ENCODE measurements at places on chromosomes 6 and 20.

- no peak for DNase-seq
Measured at GRCh38 chr6:71446470-71446869, 157.9 kb downstream of the OGFRL1 start.

DNA sequence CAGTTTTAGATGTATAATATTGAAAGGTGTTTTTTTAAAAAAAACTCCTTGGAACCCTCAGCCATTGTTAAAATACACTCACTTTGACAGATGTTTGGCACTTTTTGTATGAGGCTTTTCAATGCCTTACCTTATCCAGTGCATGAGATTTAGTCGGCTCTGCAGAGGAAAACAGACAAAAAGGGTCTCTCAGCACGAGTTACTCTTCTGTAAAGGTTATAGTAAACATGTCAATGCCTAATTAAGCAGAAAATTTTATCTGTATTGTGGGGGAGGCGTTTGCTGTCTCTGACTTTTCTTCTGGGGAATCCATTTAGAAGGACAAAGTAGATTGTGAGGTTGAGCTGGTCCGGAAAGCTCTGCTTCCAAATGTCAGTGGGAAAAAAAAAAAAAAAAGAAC, 278.3 kb downstream of the TSHZ2 start:
- no peak for DNase-seq

DNA sequence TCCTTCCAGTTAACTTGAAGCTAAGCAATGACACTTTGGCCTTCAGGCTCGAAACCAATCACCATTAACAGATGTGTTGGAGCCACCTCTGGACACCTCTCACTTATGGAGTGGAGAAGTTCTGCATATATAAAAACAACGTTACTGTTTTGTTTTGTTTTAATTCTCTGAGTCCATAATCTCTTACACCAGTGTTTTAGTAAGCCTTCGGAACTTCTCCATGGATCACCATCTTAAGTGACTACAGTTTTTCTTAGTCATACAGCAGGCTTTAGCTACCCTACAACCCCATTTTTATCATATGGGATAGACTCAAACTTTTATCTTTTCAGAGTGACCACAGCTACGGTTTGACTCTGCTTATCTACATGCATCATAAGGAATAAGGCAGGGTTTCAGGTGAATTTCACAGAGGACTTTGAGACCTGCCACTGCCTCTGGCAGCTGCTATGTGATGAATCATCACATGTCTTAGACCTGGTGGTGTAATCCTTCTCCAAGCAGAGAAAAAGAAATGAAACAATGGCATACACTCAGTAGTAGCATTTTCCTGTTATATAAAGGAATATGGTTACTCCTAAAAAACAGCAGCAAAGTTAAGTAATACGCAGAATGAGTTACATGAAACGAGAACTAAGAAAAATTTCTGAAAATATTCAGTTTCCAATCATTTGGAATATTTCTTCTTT, 5.5 kb upstream of the HDDC2 start:
- no peak for DNase-seq

GRCh38 chr6:136408204-136408603, 118.6 kb upstream of the BCLAF1 start:
- no peak for DNase-seq

DNA sequence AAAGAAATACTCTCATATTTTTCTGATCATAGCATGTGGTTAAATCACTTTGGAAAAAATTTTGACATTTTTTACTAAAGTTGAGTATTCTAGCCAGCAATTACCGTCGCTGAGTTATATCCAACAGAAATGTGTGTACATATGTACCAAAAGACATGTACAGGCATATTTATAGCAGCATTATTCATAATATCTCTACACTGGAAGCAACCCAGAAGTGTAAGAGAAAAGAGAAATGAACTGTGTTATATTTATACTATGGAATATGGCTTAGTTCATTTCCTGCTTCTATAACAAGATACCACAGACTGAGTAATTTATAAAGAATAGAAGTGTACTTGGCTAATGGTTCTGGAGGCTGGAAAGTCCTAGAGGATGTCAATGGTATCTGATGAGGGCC, 474.0 kb upstream of the GJE1 start:
- DNase-seq = no peak

DNA sequence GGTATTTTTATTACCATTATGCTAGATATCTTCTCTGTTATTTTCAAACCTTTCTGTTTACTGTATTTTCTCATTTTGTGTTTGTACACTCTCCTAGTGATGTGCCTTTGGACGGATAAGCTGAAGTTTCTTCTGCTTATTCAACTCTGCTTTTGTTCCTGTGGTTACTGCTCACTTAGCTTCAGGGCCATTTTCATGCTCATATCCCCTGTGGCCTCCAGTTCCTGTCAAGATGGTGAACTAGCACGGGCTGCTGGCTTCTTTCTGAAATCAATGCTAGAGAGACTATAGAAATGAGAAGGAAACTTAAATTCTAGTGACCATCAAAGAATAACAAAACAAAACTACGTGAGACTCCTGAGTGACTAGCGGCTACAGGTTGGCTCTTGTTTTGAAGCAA, 6.8 kb upstream of the CST8 start:
- DNase-seq = no peak

GRCh38 chr6:21992178-21992967, 304.5 kb downstream of the PRL start:
- DNase-seq = no peak

GRCh38 chr6:98847779-98848538, 13.6 kb downstream of the POU3F2 start:
- no peak for DNase-seq

DNA sequence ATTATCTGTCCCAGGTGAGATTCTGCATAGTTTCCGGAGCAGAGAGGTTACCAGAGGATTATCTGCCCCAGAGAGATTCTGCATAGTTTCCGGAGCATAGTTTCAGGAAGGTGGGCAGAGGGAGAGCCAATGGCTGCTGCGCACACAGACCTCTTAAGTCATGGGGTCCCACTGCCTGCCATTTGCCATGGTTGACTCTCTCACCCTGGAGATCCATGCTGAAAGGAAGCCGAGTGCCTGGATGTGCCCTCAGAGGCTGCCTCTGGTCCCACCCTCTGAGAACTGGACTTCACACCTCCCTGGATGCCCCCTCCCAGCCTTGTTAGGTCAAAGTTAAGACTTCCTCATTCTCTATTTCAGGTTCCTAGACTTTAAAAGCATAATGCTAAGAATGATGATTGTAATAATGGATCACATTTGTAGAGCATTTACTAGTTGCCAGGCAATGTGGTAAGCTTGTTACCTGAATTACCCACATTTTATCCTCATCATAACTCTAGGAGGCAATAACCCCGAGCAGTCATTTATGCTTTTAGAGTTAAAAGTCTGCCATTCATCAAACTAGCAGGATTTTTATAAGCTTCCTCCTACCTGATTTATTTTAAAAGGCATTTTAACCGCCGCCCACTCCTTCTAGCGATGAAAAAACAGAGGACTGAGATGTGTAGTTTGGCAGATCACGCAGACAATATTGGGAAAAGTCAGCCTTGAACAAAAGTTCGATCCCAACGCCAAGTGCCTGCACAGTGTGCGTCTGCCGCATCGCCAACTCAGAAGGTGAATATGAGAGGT, 11.9 kb downstream of the SERPINB9 start:
- no peak for DNase-seq

DNA sequence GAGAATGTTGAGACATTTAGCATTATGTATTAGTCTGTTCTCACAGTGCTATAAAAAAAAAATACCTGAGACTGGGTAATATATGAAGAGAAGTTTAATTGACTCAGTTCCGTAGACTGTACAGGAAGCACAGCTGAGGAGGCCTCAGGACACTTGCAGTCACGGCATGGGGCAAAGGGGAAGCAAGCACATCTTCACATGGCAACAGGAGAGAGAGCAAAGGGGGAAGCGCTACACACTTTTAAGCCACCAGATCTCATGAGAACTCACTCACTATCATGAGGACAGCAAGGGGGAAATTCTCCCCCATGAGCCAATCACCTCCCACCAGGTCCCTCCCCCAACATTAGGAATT, 26.8 kb upstream of the TFAP2A start:
- no peak for DNase-seq

DNA sequence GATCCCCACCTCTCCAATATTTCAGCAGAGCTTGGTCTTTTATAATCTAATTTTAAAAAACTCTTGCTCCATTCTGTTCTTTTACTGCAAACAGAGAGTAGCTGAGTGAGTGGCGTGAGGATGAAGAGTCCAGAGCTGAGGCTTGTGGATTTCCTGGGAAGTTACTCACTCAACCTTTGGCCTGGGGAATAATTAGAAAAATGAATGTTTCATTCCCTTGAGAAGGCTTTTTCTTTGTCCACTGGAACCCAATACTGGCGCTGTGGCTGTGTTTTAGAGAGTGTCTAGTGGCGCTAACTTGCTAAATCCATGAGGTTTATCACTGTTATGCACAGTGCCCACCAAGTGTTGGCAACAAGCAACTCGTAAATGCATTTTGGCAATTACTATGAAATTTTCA, 251.5 kb downstream of the HIVEP2 start:
- no peak for DNase-seq

GRCh38 chr6:74606582-74607071, 599.2 kb downstream of the COL12A1 start:
- no peak for DNase-seq

DNA sequence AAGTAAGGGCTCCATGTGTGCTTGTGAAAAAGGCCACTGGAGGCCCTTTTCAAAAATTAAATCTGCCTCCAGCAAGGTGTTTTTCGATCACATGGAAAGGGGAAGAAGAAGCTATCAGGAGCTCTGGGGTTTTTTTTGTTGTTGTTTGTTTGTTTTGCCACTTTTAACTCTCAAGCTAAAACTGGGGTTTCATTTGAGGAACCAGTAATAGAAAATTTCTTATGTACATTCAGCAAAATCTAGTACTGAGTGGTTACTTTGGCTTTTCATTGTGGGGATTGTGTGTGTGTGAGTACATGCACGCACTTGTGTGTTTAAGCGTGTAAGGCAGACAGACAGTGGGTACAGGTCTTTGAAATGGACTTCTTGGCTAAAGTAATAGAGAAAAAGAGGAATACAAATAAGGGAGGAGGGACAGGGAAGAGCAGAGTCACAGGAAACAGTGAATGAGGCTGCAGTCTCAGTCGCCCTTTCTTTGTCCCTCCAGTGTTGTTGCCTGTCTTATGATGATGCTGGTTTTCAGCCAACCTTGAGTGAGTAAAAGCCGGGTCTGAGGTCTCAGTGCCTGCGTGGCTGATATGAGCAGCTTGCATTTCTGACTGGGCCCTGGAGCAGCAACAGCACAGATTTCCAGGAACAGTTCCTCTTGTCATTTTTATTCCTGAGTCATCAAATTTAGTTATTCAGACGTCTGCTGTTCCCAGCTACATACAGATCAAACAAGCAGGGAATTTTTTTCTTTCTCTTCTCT, 26.2 kb downstream of the SLC16A10 start:
- DNase-seq = peak; percentile 20

DNA sequence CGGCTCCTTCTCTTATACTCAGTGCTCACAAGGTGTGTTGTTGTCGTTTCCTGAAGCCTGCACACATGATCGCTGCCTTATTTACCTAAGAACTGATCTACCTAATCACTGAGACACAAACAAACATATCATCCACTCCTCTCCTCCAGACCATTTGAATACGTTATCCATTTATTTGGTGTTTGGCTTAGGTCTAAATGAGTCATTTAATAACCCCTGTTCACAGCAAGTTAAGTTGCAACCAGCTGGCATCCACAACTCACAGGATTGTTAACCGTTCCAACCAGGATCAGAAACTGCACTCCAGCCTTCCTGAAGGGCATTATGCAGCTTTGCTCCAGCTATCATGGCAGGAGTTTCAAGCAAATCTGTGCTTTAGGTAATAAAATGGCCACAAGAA, 511.1 kb upstream of the MAP3K7 start:
- peak; percentile 28 for DNase-seq

DNA sequence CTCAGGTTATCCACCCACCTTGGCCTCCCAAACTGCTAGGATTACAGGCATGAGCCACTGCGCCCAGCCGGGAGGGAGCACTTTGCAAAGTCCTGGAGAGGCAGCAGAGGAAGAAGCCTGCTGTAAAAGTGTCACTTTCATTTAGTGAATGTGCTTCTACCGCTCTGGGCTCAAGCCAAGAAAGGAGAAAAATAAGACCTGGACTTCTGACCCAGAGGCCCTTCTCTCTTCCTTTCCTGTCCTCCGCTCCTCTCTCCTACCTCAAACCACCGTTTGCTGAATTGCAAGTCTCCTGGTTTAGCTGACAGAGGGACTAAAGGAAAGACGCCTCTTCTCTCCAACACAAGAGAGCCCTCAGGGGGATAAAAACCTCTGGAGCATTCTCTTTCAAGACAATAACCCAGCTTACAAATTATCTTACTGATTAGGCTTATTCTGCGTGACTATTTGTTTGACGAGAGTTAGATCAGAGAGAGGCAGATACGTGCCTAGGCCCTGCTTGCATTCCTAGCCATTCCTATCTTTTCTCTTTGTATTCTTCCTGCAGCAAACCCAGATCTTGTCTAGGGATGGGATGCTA, 84.2 kb upstream of the SLC22A23 start:
- no peak for DNase-seq

GRCh38 chr6:154298297-154298696, 58.3 kb downstream of the IPCEF1 start:
- DNase-seq = no peak

DNA sequence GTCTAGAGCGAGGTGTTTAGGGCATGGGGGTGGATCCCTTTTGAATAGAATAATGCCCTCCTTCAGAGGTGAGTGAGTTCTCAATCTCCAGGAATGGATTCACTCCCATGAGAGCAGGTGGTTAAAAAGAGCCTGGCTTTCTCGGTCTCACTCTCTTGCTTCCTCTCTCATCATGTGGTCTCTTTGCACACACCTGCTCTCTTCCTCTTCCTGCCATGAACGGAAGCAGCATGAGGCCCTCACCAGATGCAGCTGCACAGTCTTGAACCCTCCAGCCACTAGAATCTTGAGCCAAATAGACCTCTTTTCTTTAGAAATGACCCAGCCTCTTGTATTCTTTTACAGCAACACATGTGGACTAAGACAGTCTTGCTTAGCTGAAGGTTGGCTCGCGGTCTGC, 119.3 kb downstream of the BMP7 start:
- no peak for DNase-seq

- DNase-seq = no peak
Measured at GRCh38 chr20:56249244-56249955, 868 bp downstream of the MC3R start.

DNA sequence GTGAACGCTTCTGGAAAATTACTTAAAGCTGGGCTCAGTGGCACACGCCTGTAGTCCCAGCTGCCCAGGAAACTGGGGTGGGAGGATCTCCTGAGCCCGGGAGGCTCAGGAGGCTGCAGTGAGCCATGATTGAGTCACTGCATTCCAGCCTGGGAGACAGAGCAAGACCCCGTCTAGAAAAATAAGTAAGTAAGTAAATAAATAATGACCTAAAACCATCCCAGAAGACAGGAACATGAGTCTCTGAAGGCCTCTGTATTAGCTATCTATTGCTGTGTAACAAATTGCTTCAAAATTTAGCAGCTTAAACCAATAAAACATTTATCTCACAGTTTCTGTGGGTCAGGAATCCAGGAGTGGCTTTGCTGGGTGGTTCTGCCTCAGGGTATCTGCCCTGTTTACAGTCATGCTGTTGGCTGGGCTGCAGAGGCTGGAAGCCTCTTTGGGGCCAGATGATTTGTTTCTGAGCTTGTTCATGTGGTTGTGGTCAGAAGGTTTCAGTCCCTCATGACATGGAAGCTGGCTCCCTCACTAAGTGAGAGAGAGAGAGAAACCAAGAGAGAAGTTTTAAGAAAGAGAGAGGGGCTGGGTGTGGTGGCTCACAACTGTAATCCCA, 48.4 kb upstream of the NCOA3 start:
- DNase-seq = no peak

- no peak for DNase-seq
Measured at GRCh38 chr20:60036746-60037499, 78.7 kb downstream of the CDH26 start.

GRCh38 chr20:64095927-64096326, 11.4 kb downstream of the NPBWR2 start:
- DNase-seq = no peak

All from DMS 273 treated with DMSO at 0.1 percent for 48 hours (cell line).